ENCODE measurements at places on chromosomes 1 and 21.

DNA sequence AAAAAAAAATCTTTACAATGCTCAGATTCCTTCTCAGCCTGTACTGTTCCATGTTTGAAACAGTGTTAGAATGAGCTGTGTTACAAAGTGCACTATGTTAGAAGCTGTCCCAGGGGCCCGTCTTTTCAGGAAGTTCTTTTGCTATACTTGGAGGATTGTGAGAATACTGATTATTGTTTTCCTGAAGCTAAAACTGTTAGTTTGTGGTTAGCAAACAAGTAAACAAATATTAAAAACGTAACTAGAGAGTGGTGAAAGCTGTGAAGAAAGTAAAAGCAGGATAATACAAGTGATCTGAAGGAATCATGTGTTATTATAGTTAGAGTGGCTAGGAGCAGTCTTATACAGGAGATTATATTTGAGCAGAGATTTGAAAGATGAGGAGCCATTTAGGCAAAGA, 35.6 kb downstream of the CAMSAP2 start:
- DNase-seq: no peak

DNA sequence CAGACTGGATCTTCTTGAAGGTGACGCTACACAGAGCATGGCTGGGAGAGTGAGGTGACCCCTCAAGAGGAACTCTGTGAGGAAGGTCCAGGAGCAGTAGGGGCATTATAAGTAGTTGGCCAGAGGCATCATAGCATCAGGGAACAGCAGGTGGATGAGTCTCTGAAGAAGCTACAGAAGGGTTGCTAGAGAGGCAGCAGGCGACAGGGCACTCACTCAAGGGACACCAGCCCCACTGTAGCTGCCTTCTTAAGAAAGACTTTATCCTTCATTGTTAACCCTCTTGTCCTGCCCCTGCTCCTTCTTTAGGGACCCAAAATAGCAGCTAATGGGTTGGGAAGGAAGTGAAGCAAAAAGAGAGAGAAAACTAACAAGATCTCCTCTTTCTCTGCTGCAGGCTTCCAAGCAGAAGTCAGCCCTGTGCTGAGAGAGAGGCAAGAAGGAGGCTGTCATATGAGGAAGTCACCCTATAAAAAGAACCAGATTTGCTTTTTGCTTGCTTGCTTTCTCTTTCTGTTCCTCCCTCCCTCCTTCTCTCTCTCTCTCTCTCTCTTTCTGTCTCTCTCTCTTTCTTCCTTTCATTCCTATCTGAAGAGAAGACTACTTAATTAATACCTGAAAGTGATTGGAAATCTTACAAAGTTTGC, 7.7 kb upstream of the CD5L start:
- DNase-seq: no peak

- DNase-seq: no peak
Observed at GRCh38 chr1:203807196-203807595, 11.8 kb downstream of the ZBED6 start.

- DNase-seq: peak; percentile 47
Observed at GRCh38 chr1:43143441-43143888, 28.6 kb downstream of the EBNA1BP2 start.

Data from endothelial cell (in vitro differentiated cells).